ENCODE measurements at places on chromosomes 12 and 14.

DNA sequence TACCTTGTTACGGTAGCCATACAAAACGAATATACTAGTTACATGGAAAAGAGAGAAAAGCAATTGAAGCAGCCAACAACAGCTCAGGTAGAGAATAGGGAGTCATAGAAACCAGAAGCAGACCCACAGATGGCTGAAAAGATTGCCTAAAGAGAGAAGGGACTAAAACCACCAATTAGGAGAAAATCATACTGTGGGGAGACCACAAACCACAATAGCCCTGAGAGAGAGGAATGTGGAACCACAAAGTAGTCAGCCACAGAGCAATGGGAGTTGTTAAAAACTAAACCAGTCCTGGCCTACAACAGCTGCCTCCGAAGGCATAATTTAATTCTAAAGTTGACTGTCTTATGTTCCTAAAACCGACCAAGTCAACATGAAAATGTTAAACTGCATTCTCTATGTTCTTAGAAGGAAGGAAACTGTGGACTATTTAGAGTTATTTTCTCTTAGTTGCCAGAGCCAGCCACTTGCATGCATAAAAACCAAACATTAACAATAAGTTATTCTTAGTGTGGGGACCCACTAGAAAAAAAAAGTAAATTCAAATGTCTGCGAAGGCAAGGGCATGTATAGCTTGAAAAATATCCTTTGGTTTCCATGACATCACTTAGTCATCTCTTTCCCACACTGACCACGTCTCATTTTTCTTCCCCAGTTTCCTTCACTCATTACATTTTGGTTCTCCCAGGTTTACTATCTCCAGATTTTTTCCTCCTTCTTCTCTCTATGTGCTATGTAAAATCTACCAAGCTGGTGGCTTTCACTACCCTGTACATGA is 398.1 kb downstream of the NOVA1 start:
- peak; percentile 71 for DNase-seq

GRCh38 chr14:91116913-91117588 is 3.2 kb downstream of the DGLUCY start:
- DNase-seq = no peak

DNA sequence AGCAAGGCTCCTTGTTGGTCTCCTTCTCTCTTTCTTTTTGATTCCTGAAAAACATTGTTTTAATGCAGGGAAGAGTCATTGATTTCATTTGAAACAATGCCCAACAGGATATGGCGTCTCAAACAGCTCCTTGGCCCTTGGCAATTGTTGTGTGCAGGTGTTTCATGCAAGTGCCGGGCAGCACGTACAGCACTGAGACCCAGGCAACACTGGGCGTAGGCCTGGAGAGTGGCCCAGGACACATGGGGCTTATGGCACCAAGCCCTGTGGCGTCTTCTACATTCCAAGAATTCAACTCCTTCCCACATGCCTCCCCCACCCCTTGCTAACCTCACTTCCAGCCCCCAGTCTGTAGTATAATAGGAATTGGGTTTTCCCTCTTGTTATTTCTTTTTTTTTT is 230.4 kb downstream of the SPTSSA start:
- peak; percentile 48 for DNase-seq

DNA sequence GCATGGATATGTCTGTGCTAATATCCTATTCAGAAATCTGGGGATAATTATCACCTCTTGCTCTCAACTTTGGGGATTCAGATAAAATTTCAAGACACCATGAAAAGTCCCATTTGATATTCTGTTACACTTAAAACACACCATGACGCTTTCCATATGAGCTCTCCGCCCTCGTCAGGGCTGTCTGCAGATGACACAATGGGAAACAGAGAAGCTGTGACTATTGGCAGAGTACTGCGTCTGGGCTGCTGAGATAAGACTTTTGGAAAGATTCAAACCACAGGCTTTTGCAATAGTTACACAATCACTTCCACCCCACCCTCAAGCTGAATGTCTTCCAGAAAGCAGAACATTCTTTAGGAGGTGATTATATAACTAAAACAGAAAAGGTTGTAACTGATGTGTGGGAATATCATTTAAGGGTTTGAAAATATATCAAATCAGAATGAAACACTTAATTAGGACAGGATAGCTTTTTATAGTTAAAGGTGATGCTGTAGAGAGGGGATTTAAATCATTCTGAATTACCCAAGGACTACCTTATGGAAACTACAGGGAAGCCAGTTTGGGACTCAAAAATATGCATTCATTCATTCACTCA is 75.3 kb upstream of the TMPO start:
- peak; percentile 89 for DNase-seq

DNA sequence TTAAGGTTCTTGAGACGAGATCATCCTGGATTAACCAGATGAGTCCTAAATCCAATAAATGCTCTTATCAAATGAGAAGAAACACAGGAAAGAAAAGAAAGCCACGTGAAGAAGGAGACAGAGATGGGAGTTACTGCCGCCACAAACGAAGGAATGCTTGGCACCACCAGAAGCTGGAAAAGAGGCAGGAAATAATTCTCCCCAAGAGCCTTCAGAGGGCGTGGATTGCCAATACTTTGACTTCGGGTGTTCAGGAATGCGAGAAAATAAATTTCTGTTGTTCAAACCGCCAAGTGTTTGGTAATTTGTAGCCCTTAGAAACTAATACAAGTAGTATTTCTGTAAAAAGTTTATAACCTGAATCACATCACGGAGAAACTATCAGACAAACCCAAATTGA is 31.3 kb downstream of the ABCD2 start:
- no peak for DNase-seq

GRCh38 chr14:104151566-104152245 is 13.3 kb downstream of the KIF26A start:
- DNase-seq = no peak

DNA sequence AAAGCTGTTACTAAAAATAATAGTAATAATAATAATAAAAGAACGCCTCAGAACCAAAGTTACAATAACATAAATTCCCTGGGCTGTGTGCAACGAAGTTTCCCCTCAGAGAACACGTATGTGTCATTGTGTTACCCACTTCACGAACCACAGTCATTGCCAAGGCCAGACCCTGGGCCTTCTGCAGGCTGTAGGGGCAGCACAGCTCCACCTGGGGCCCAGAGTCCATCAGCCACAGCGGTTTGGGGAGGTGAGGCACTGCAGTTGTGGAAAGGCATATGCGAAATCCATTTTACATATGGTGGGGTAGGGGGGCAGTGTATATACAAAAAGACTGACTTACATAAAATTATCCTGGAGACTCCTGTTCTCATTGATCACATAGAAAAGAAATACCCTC is 56.1 kb downstream of the ESR2 start:
- DNase-seq = no peak

DNA sequence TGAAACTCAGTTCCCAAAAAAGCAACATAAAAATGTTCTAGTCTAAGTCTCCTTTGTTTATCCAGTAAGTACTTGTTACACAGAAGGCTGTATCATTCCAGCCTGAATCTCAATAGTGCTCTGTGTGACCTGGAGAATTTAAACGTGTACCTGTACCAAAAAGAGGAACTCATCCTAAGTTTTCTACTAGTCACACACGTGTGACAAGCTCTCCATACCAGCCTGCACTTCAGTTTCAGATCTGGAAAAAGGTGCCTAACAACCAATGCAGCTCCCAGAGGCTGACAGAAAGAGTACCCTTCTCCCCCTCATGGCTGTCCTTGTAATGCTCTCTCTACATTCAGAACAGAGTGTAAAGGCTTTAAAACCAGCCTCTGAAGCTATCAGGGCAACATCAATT is 27.4 kb downstream of the PPM1H start:
- no peak for DNase-seq

DNA sequence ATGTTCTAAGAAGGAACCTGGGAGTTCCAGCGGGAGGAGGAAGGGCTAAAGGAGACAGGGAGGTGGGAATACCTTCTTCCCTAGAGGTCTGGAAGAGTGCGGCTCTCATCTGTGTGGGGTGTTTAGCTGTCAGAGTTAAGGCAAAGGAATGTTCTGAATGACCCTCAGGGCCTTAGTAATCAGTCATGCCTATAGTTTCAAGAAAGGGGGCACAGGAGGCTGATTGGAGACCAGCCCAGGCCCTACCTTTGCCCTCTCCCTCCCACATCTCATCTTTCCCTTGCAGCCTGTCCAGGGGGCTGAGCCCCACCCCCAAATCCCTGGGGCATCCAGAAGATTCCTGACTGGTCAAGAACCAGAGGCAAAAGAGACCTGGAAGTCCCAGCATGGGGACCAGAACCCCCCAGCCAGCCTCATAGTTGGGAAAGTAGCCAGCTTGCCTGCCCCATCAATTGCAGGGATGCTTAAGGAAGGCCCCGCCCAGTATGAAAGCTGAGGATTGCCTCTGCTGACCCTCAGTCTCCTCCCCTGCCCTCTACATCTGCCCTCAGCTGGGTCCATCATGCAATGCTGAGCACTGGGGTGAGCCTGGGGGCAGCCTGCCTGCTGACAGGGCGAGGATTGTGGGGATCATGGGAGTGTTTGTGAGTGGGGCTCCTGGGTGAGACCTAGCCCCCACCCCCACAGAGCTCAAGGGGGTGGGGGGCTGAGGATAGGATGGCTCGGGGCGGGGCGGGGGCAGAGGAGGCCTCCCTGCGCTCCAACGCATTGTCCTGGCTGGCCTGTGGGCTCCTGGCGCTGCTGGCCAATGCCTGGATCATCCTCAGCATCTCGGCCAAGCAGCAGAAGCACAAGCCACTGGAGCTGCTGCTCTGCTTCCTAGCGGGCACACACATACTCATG is 1.8 kb downstream of the GPR162 start:
- DNase-seq = no peak

DNA sequence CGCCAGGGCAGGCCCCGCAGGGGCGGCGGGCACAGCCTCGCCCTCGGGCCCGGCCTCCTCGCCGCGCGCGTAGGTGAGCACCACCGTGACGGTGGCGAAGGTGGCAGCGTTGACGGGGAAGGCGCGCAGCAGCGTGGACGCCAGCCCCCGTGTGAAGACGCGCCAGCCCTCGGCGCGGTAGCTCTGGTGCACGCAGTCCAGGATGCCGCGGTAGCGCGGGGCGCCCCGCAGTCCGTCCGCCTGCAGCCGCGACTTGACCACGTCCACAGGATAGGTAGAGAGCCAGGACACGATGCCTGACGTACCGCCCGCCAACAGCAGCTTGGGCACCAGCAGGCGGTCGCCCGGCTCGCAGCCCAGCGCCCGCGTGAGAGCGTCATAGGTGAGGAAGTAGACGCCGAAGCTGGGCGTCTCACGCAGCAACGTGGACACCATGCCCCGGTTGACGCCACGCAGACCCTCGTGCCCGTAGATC is 13.9 kb downstream of the SLC25A29 start:
- no peak for DNase-seq
